NCI-H187 treated with DMSO at 0.1 percent for 48 hours (cell line): ENCODE measurements at places on chromosomes 6 and 20.

DNA sequence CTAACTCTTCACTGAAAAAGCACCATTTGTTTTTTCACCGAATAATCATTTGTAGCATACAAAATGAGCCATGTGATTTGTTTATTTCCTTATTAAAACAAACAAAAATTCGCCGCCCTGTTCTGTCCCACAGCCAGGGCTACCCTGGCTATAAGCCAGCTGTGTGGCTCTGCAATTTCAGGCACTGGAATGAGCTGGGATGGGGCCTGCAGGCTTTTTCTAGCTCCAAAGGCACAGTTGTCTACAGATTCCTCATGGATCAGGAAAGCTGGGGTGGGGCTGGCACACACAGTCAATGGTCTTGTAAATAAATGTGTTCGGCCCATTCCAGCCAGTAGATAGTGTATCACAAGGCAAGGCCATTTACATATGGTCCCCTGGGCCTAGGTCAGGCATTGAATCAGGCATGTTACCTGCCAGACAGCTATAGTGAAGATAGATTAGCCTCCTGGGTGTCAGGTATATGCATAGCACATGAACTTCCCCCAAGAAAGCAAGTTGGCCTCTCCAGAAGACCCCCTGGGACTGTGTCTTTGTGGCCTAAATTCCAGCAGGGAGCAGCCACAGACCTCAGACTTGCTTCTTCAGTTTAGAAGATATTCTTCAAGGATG, 608.9 kb downstream of the MAFB start:
- no peak for DNase-seq

DNA sequence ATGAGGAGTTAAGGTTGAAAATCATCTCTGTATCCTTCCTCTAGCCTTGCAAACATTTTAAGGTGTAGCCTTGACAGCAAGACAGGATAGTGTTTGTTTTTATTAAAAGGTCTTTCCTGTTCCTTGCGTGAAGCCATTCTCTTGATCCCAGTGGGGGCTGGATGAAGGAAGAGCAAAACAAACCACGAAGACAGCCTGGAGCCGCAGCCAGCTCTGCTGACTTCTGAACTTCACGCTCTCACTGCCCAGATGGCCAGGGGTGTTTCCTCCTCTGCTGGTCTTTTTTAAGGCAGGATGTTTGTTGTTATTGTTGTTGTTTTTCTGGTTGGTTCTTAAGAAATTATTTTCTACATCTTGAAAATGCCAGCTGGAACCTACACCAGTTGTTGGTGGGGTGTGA, 156.4 kb downstream of the MTHFD1L start:
- DNase-seq = no peak

DNA sequence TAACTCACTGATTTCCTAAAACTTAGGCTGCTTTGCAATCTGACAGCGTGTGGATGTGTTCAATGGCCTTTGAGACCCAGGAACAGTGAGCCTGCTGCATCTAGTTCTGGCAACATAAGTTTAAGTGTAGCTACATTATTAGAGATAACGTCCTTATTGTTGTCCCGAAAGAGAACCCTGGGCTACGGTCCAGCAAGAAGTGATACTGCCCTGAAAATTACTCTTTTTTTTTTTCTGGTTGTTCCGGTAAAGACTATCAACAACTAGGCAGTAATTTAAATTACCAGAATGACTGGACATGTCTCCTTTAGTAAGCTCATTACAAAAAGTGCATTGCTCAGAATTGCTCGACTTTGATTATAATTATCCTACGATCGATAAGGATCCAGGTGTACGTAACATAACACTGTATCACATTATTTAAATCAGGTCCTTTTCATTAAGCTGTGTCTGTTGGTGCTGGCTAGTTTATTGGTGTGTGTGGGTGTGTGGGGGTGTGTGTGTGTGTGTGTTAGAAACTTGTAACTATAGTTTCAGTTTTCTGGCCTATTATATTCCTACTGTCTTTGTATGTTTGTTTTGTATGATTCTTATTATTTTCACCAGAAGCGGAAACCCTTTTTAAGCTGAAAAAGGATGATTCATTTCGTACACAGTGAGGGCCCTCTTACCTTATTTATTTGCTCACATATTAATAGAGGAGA, 3.0 kb downstream of the TSHZ2 start:
- no peak for DNase-seq

- no peak for DNase-seq
Observed at GRCh38 chr20:38840053-38840893, 34.8 kb downstream of the PPP1R16B start.
